Activated CD4-positive, CD25-positive, alpha-beta regulatory T cell treated with anti-CD3 and anti-CD28 coated beads, Interleukin-2, amount 50 U/mL, for 72 hours (primary cell): ENCODE measurements at places on chromosomes 6 and 20.

- no peak for DNase-seq
Observed at GRCh38 chr6:6328451-6328850, 8.0 kb upstream of the F13A1 start.

GRCh38 chr6:148593130-148593812 is 153.6 kb upstream of the UST start:
- no peak for DNase-seq

- DNase-seq = no peak
Observed at GRCh38 chr6:130150906-130151305, 71.8 kb downstream of the SAMD3 start.

- no peak for DNase-seq
Observed at GRCh38 chr6:121435444-121436069, at the start of gene GJA1. Gene GJA1, plus strand, starts transcription at chr6:121435646. Its CDS starts 11,202 bp downstream, at chr6:121446848.

- DNase-seq = no peak
Observed at GRCh38 chr6:25217829-25218228, 61.3 kb upstream of the CARMIL1 start.

DNA sequence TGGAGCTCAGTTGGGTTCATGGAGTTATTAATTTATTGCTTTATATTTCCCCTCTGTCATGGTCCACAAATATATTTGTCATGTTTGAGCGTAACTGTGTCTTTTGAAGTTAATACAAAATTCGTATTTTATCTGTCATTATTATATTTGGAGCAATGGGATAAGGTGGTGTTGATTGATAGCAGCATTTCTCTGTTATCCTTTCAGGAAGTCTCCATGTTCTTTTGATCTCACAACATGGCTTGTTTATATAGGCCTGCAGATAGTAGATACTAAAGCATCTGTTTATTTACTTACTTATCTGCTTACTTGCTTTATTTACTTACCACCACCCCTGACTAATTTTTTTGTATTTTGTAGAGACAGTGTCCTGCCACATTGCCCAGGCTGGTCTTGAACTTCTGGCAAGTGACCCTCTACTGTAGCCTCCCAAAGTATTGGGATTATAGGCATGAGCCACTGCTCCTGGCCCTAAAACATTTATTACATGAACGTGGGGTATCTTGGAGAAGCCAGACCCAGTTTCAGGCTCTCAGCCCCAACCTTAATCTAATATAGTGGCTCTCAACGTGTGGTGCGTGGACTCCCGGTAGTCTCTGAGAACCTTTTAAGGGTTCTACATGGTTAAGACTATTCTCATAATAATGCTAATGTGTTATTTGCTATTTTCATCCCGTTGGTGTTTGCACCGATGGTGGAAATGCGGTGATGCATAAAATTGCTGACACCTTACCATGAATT is 104.2 kb downstream of the NCOA3 start:
- no peak for DNase-seq

- no peak for DNase-seq
Observed at GRCh38 chr6:12222405-12223366, 67.5 kb upstream of the EDN1 start.

DNA sequence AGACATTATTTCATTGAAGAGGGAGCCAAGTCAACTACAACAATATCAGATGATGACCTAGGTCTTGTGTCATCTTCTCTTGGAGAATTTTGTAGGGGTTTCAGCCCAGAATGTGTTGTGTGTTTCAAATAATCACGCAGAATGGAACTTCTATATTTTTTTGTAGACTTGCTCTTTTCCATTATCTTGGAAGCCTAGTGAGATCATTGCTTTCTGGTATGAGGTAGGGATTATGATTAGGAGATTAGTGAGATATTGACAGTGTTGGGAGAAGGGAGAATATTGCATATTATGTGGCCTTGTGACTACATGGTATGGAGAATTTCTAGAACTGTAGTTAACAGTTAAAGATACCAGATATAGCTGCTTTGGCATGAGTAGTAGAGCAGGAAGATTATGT is 423.6 kb upstream of the PLCB4 start:
- no peak for DNase-seq

DNA sequence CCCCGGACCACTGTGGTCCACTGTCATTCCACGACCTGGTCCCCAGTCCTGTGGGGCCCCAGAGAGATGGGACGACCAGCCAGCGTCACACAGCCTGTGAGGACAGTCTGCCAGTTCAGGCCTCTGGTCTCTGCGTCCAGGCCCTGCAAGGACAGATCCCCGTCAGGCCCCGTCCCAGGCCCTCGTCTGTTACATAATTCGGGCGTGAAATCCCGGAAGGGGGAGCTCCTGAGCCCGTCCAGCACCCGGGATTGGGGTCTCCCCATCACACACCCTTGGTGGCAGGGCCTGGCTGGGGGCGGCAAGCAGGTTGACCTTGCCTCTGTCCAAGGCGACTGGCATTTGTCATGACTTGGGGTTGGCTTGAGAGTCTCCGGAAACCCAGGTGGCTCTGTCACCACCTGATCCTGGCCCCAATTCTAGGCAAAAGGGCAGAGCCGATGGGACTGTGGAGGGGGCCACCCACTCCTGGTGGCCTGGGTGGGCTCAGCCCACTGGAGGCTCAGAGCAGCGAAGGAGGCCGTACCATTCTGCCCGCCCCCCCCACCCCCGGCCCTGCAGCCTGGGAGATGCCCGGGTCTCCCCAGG is 73.8 kb upstream of the GATA5 start:
- no peak for DNase-seq

DNA sequence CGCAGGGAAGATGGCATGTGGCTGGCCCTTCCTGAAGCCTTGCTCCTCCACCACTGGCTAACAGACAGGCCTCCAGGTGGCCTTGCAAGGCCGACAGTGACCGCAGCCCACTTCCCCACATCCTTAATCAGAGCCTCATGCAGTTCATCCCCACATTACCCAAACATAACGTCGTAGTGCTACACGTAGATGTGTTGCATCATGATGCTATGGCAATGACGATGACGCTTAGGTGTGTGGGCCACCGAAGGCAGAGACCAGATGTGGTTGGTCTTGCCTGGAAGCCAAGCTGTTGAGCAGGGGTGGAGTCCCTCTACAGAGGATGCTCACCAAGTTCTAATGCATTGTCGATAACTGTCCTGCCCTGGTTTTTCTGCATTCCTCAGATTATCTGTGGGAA is 5.6 kb downstream of the CD93 start:
- no peak for DNase-seq

- no peak for DNase-seq
Observed at GRCh38 chr6:53994201-53994600, 117.0 kb upstream of the MLIP start.

GRCh38 chr6:1713016-1713600 is 103.4 kb downstream of the FOXC1 start:
- no peak for DNase-seq

GRCh38 chr6:19333936-19334335 is 503.2 kb upstream of the ID4 start:
- no peak for DNase-seq

- no peak for DNase-seq
Observed at GRCh38 chr6:111676383-111676782, 70.7 kb upstream of the TRAF3IP2 start.

GRCh38 chr6:37488476-37488875 is 11.2 kb downstream of the CCDC167 start:
- DNase-seq = no peak

DNA sequence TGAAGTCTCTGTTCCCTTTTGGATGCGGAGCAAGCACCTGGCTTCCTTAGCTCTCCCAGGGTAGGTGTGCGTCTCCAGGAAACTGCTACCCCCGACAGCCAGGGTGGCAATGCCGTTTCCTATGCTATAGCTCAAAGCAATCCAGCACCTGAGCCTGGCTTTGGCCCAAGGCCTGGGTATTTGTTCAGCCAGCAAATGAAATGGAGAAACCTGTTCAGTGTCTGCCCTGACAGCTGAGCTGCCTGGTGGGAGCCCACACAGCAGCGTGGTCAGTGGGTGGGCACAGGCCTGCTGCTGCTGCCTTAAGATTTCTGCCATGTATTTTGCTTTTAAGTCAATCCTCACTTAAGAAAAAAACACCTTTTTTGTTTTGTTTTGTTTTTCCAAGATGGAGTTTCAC is 13.7 kb downstream of the SPATA2 start:
- DNase-seq = no peak

GRCh38 chr6:104013312-104013971 is 846.3 kb downstream of the HACE1 start:
- no peak for DNase-seq

GRCh38 chr6:45532721-45533210 is 155.0 kb upstream of the SUPT3H start:
- DNase-seq = no peak

DNA sequence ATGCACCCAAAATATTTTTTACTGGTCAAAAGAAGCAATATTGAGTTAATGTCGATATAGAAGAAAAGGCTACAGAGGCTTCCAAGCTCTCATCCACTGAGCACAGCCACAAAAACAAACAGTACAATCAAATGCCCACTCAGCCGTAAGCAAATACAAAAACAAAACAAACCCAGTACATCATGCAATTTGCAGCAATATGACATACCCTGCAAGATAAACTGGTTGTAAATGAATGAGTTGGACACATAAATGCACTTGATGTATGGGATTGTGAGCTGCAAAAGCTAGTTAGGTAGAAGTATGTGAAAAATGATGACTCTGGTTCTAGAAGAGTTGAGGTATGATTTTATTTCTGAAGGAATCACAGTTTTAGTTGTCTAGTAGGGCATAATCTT is 83.9 kb downstream of the SESN1 start:
- DNase-seq = no peak

DNA sequence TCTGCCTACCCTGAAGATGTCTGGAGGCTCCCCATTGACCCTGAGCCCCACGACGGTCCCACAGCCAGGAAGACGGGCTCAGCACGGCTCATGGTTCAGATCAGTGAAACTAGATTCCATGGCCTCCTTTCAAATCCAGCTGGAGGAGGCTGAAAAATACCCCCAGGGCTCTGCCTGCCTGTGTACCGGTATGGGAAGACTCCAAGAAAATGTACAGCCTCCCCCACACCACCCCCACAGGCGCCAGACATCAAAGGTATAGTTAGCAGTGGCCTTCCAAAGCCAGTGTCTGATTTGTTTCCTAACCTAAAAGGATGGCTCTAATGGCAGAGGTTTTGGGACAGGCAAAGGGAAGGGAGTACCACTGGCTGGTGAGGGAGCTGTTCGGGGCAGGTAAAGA is 86.2 kb upstream of the SNAP25 start:
- no peak for DNase-seq

- no peak for DNase-seq
Observed at GRCh38 chr20:36408219-36408618, 102.1 kb downstream of the DLGAP4 start.

DNA sequence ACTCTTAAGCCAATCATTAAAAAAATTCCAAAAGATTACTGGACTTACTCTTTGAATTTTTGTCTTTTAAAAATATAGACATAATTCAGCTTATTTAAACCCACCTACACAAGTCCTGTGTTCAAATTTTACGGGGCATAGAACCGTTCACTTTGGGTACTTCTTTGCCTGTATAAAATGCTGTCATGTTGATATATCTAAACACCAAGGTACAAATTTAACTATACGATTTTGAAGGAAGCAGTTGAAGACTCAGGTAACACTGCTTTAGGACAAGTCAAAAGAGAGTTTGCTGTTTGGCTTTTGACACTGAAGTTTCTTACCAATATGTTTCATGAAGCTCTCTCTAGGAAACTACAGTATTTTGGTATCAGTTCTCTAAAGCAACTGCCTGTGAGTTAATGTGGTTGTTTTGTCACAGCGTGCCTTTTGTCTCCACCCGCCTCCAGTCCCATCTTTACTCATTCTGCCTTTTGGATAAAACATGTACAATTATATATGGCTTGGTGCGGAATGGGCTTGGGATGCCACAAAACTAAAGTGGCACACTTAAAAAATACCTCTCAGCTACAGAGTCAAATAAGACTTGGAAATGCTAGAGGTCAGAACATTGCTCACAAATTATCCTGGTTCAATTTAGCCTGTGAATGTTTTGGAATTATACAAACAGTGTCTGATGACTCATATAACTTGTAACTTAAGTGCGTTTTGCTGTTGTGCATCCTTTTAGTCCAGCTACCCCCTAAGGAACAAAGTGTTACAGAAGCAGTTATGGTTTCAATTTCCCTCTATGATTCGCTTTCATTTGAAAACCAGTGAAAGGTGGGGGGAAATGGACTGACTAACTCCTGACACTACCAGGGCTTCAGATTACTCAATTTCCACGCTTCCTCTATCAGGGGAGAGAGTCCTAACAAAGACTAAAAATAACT is 38.7 kb downstream of the RGS17 start:
- DNase-seq = no peak

- DNase-seq = no peak
Observed at GRCh38 chr6:14067656-14068055, 49.9 kb upstream of the CD83 start.

- no peak for DNase-seq
Observed at GRCh38 chr20:29742699-29743100, 1514.8 kb upstream of the DEFB115 start.

DNA sequence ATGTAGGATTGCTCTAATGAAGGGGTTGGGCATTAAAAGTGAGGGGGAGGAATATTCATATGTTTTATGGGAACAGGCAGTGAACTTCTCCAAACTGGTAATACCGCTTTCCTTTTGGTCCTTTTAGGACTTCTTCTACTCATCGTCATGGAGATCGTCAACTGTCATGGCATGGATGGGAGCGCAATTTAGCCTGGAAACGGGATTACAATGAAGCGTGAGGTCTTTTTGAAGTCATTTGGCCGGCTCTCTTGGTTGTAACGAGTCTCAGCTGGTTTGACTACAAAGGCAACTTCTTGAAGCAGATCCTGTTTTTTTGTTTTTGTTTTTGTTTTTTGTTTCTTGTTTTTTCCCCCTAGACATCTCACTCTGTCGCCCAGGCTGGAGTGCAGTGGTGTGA is 1.4 kb upstream of the HLA-E start:
- DNase-seq = no peak

DNA sequence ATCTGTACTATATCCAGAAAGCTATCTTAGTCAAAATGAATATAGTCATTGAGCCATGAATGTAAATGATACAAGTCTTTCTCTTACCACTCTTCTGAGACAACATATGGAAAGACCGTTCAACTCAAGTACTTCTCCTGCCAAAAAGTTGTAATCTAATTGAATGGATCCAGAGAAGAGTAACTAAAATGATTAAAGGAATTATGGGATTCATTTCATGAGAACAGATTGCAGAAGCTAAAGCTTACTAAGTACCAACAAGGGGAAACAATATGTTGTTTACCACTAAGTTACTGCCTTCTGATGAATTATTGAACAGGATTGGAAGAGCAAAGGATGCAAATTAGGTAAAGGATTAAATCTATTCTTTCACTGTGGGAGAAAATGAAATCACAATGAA is 2.0 kb upstream of the LGSN start:
- DNase-seq = no peak

GRCh38 chr6:166815629-166816028 is 140.7 kb downstream of the RNASET2 start:
- DNase-seq = no peak

DNA sequence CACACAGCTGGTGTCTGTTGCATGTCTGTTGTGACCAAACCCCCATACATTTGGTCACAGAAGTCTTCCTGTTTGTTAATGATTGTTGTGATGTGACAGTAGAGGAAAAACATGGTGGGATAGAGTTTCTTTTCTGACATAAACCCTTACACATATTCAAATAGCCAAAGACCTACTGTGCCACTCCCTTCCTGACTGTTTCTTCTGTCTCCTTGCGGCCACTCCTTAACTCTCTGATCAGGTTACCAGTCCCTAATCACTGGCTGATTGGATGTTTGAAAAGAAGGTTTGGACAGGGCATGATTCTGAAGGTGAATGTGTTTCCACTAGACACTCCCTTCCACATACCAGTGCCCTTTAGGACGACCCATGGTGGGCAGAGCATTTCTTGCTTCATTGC is 101.2 kb downstream of the SCP2D1 start:
- DNase-seq = no peak

- DNase-seq = no peak
Observed at GRCh38 chr20:58155148-58155925, 73.1 kb downstream of the ANKRD60 start.
